Small intestine (tissue), 16 donors: ENCODE measurements at places on chromosomes 6 and 20.

GRCh38 chr6:149129371-149130077, 188.0 kb upstream of the TAB2 start:
- H3K27me3 ChIP-seq: no peaks in the 10 kb centered on the region
- H3K4me3 ChIP-seq: no peak overlapping the region
- H3K36me3 ChIP-seq: no peaks in the 10 kb centered on the region
- H3K4me1 ChIP-seq: no peaks in the 10 kb centered on the region

DNA sequence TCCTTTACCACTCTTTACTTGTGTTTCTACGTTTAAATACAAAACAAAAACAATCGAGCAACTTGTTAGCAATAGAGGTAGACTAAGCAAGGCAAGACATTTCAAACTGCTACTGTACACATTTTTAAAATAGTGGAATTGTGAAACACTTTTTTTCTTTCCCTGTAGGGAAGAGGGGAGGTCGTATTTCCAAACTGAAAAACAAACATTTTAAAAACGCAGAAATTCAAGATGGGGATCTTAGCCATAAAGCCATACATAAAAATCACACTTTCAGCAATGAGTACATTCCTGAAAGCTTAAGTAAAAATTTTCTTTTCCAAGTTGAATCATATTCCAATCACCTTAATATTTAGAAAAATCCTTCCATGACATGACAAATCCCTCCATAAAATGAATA, 267.6 kb downstream of the LAMA2 start:
- no peak for DNase-seq
- no peaks in the 10 kb centered on the region for H3K4me1 ChIP-seq
- no peak overlapping the region for H3K27ac ChIP-seq
- no peaks in the 10 kb centered on the region for H3K36me3 ChIP-seq

DNA sequence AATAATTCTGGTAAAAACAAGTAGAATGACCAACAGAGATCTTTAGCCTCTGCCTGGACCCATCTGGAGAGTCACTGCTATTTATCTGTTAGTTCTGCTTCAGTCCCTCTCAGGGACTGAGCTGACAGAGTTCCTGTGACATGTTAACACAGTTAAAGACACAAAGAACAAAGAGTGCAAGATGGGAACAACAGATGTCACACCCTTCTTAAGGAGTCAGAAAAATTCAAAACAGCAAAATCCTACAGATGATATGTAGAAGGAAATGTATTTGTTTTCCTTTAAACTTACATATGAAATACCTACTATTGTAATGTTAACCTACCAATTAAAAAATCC, 102.2 kb downstream of the FYN start:
- H3K4me3 ChIP-seq: no peak overlapping the region
- H3K27me3 ChIP-seq: no peaks in the 10 kb centered on the region

- DNase-seq: no peak
- H3K27me3 ChIP-seq: no peaks in the 10 kb centered on the region
- no peak overlapping the region for H3K4me3 ChIP-seq
- H3K4me1 ChIP-seq: peaks cover 2% of the 10 kb centered on the region
- peak overlapping the region; percentile 29 for H3K27ac ChIP-seq
Observed at GRCh38 chr6:106546691-106547414, 82.4 kb downstream of the RTN4IP1 start.

- no peaks in the 10 kb centered on the region for H3K27me3 ChIP-seq
- peak within 1 kb of the TSS; percentile 92 for H3K27ac ChIP-seq
- peak within 1 kb of the TSS; percentile 60 for H3K4me3 ChIP-seq
- peaks cover 16% of the 10 kb centered on the region for H3K4me1 ChIP-seq
- peaks cover 4% of the 10 kb centered on the region for H3K36me3 ChIP-seq
Observed at GRCh38 chr6:2971420-2972218, at the start of gene SERPINB6. Gene SERPINB6, minus strand, starts transcription at chr6:2971567. Its CDS starts 12,235 bp downstream, at chr6:2959332.

GRCh38 chr6:63352069-63352543, 32.3 kb upstream of the LGSN start:
- no peak overlapping the region for H3K4me3 ChIP-seq
- H3K36me3 ChIP-seq: no peaks in the 10 kb centered on the region
- peak; percentile 43 for DNase-seq
- H3K27me3 ChIP-seq: no peaks in the 10 kb centered on the region
- peak overlapping the region; percentile 45 for H3K27ac ChIP-seq

DNA sequence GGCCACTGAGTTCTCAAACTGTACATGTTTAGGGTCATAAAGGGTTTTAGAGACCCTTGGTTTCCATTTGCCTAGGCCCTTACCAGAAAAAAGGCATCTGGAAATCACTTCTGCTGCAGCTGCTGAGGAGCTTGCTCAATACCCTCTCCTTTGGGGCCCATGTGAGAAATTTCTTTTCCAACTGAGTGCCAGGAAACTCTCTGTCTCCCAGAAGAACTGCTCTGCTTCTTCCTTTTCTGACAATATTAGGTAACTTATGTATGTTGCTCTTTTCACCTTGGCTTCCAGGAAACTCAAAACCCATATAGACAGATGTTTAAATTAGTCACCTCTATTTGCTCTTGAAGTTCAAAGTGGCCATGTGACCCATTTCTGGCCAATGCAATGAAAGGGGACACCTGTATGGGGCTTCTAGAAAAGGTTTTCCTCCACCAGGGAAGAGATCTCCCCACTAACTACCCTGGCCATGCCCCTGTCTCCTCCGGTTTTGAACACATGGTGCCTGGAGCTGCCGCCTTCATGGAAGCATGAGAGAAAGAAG, 121.6 kb downstream of the PREX1 start:
- H3K4me3 ChIP-seq: no peak overlapping the region
- DNase-seq: no peak
- no peaks in the 10 kb centered on the region for H3K27me3 ChIP-seq
- H3K36me3 ChIP-seq: no peaks in the 10 kb centered on the region
- peaks cover 4% of the 10 kb centered on the region for H3K4me1 ChIP-seq
